ENCODE measurements at places on chromosomes 16 and 17. TPM values are rescaled to one million over a fixed set of nuclear protein-coding genes. Genes with fewer than 3 reads are reported as not detected.

Gene KRTAP4-6
- not detected for total RNA-seq

Gene CMTR2
- 15.8 TPM for total RNA-seq

Gene CDRT15
- not detected for total RNA-seq

Gene KRTAP2-3
- not detected for total RNA-seq

Gene ELMO3
- 0.60 TPM for total RNA-seq

Gene PNMT
- total RNA-seq, result 0.20 TPM

Gene DBNDD1
- 5.7 TPM for total RNA-seq

Gene SMIM36
- not detected for total RNA-seq

Gene CCL4
- not detected for total RNA-seq

Gene USH1G
- not detected for total RNA-seq

Gene SYT17
- 0.15 TPM for total RNA-seq
